Stomach (tissue), 19 donors: ENCODE measurements at places on chromosomes 1 and 21.

DNA sequence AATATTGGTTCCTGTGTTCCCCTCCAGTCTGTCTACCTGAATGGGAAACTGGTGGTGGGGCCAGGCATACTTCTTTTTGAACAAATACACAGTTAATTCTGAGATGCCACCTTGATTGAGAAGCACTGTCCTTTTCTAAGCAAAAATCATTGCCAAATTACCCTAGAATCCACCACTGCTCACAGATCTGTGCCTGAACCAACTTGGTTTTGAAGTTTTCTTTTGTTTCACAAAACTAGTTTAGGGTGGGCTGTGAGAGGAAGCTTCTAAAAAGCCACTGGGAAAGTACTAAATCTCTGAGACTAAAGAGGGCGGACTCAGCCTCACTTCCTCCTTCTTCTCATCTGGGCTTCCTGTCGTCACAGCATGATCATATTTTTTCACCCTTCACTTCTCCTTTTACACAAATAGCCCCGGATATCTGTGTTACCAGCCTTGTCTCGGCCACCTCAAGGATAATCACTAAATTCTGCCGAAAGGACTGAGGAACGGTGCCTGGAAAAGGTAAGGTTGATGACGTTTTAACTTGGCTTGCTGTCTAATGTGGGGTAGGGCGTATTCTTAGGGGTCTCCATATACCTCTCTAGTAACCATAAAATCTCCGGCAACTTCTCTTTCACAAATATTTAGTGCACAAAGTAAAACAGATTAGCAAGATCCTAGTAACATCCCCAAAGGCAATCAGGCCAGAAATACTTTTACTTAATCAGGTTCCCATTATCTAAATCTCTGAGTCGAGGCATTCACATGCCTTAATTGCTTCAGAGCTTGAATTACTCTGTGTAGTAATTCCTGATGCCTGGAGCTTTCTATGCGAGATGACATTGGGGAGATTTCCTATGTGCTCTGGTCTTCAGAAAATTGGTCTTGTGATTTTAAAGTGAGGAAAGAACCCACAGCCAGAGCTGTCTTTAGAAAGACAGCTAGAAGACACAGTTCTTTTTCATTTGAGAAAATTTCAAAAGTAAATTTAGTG is at the start of gene CD53:
TSS of gene CD53 (plus strand) at position 404 of the 976 bp plus-strand sequence. CDS start 18,261 bp downstream, outside the sequence.
- H3K36me3 ChIP-seq, result no peaks in the 10 kb centered on the region
- DNase-seq, result no peak
- H3K27me3 ChIP-seq, result no peaks in the 10 kb centered on the region
- no peaks in the 10 kb centered on the region for H3K4me1 ChIP-seq
- peak within 1 kb of the TSS; percentile 86 for H3K27ac ChIP-seq

GRCh38 chr1:73789965-73790364 is 408.0 kb downstream of the LRRIQ3 start:
- no peaks in the 10 kb centered on the region for H3K27me3 ChIP-seq
- H3K36me3 ChIP-seq, result no peaks in the 10 kb centered on the region
- no peaks in the 10 kb centered on the region for H3K4me1 ChIP-seq
- no peak overlapping the region for H3K27ac ChIP-seq

GRCh38 chr1:76105372-76105771 is 30.8 kb downstream of the ST6GALNAC3 start:
- no peaks in the 10 kb centered on the region for H3K27me3 ChIP-seq
- H3K4me1 ChIP-seq, result no peaks in the 10 kb centered on the region
- no peak overlapping the region for H3K4me3 ChIP-seq
- no peaks in the 10 kb centered on the region for H3K36me3 ChIP-seq
- DNase-seq, result no peak

DNA sequence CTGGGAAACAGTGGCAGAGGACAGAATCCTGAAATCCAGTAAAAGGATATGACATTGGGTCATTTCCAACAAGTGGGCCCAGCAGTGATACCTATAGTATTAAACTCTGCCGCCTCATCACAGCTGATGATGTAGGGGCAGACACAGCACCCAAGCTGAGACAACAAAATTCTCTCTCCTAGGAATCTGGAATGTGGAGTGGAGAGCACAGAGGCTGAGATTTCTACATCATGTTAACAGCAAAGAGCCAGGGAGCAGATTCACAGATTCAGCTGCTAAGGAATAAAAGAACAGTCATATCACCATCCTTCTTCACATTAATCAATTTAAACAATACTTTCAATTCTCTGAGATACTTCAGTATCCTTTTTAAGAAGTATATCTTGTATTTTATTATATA is 61.9 kb downstream of the CRP start:
- H3K27ac ChIP-seq, result no peak overlapping the region
- no peaks in the 10 kb centered on the region for H3K27me3 ChIP-seq
- DNase-seq, result no peak
- no peaks in the 10 kb centered on the region for H3K4me1 ChIP-seq

DNA sequence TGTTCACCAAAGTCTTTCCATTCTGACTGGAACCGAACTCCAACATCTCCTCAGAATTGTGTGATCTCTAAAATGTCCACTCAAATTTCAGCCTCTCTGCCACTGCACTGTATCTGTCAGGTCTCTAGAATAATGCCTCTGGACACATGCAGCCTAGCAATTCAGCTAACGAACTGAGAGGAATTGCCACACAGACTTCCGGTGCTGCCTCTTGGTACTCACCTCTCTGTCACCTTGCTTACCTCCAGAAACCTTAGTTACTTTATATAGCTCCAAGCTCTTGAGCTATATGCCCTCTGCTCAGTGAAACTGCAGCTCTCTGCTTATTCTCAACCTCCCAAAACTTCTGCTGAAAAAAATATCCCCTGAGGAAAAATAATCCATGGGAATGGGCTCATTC is 2.7 kb upstream of the CHRM3 start:
- peaks cover 14% of the 10 kb centered on the region for H3K27me3 ChIP-seq
- no peak overlapping the region for H3K4me3 ChIP-seq
- H3K36me3 ChIP-seq, result no peaks in the 10 kb centered on the region
- no peak for DNase-seq

DNA sequence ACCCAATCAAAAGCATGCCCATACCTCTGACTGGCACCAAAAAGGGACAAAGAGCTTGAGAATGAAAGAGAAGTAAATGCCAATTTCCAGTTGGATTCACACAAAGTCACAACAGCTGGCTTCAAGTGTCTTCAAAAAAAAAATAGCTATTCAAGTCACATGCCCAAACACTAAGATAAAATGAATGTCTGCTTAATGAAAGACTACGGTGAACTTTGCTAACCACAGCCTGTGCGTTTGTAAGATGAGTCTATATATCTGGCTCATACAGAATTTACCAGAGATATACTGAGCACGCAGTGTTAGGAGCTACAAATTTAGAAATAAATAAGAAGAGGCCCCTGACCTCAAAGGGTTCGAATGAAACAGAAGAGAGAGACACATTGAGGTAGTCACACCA is 73.2 kb downstream of the DAB1 start:
- H3K27me3 ChIP-seq, result no peaks in the 10 kb centered on the region
- no peak for DNase-seq
- H3K4me1 ChIP-seq, result no peaks in the 10 kb centered on the region
- no peak overlapping the region for H3K27ac ChIP-seq
- no peaks in the 10 kb centered on the region for H3K36me3 ChIP-seq

DNA sequence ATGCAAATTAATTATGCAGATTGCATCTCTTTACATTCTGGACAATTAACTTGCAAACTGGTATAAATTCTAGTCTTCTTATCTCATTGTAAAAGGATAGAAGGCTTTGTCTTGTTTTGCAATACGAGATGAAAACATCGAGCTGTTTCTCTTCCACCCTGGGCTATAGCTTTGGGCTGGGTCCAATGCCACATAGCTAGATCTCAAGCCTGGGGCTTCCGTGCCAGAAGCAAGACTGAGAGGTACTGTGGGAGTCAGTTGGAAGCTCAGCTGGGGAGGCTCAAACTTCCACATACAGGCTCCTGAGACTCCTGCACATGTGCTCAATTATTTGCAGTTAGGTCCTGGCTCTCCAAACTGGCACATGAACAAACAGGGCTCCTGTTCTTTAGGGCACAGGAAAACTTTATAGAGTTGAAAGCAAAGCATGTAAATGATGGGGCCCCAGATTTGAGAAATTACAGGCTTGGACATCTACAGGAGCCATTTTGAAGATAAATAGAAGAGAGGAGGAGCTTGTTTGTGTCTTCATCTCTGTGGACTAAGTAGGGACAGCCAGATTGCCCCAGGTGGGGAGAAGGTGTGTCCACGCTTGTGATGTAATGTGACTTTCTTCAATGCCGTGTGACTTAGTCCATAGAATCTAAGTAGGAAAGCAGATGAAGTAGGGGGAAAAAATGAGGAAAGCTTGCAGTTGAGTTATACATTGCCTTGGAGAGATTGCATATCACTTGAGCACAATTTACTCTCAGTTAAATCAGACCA is 65.9 kb upstream of the SIPA1L2 start:
- no peak overlapping the region for H3K27ac ChIP-seq
- no peaks in the 10 kb centered on the region for H3K27me3 ChIP-seq
- H3K4me1 ChIP-seq, result no peaks in the 10 kb centered on the region
- H3K4me3 ChIP-seq, result no peak overlapping the region
- no peak for DNase-seq

- no peak overlapping the region for H3K27ac ChIP-seq
- peaks cover 8% of the 10 kb centered on the region for H3K36me3 ChIP-seq
- no peak for DNase-seq
- no peaks in the 10 kb centered on the region for H3K27me3 ChIP-seq
These were observed 113.6 kb upstream of the TMEM51 start for GRCh38 chr1:15039901-15040300.

DNA sequence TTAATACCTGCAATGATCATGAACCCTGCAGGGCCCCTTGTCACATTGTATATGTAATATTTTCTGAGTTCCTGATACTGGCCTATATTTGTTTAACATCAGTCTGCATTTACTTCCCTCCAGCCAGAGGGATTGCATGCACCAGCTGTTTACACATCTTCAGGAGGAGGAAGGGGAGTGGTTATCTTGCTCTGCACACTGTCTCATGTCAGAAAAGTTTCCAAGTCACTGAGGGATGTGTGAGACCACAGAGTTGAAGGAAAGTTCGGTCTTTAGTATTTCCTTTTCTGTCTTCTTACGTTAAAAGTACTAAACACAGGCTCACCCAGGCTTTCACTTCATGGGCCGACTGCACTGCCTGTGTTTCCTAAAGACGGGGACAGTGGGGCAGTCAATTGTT is 574.1 kb downstream of the LMO4 start:
- no peak overlapping the region for H3K27ac ChIP-seq
- peaks cover 30% of the 10 kb centered on the region for H3K4me1 ChIP-seq
- no peak overlapping the region for H3K4me3 ChIP-seq
- no peaks in the 10 kb centered on the region for H3K27me3 ChIP-seq
- peak; percentile 93 for DNase-seq
- no peaks in the 10 kb centered on the region for H3K36me3 ChIP-seq

- no peaks in the 10 kb centered on the region for H3K36me3 ChIP-seq
- H3K4me1 ChIP-seq, result no peaks in the 10 kb centered on the region
- DNase-seq, result peak; percentile 77
- H3K27ac ChIP-seq, result no peak overlapping the region
These were observed 54.1 kb upstream of the POFUT2 start for GRCh38 chr21:45341779-45342178.

DNA sequence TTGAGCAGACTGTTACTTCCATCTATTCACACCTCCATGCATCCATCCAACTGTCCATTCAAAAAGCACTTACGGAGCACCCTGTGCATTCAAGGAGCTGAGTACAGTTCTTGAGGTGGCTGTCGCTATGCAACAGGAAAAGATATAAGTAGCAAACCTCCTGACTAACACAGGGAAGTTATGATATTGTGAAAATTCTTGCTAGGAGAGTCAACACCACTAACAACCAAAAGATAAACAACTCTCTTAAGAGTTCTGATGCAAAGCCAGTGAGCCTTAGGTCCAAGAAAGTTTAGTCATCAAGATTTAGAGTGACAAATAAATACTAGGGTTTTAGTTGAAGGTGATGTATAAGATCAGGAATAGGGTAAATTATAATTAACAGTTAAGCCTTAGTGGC is 44.5 kb upstream of the TRIM45 start:
- no peak for DNase-seq
- no peak overlapping the region for H3K27ac ChIP-seq
- H3K27me3 ChIP-seq, result no peaks in the 10 kb centered on the region
- H3K36me3 ChIP-seq, result no peaks in the 10 kb centered on the region

DNA sequence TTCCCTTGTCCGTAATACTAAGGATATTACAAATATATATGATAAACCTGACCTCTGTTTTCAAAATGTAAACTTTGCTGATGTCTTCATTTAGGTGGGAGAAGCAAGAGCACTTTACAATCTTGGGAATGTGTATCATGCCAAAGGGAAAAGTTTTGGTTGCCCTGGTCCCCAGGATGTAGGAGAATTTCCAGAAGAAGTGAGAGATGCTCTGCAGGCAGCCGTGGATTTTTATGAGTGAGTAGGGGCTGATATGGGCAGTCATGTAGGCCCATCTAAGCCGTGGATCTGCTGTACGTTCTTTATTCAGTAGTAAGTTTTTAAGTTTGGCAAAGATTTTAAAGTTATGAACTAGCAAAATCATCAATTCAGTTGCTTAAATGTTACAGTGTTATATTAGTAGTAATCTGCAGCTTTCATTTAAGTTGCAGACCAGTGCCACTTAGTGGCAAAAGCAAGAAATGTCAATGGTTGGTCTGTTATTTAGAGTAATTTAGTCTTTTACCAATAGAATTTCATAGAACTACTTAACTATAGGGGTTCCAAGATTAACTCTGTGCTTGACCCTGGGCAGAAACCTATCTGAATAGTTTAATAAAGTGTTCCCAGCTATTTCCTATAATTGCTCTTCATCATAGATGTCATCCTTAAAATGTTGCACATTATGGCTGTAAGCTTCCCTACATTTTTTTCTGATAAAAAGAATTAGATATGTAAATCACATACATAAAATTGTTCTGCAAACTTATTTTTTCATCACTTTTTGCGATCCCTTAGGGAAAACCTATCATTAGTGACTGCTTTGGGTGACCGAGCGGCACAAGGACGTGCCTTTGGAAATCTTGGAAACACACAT is 21.3 kb downstream of the GPSM2 start:
- DNase-seq, result peak; percentile 82
- H3K4me1 ChIP-seq, result peaks cover 5% of the 10 kb centered on the region
- no peaks in the 10 kb centered on the region for H3K36me3 ChIP-seq
- H3K27ac ChIP-seq, result no peak overlapping the region

GRCh38 chr21:37073417-37074196 is 553 bp downstream of the TTC3 start:
- H3K4me1 ChIP-seq, result peaks cover 17% of the 10 kb centered on the region
- H3K27me3 ChIP-seq, result no peaks in the 10 kb centered on the region
- H3K27ac ChIP-seq, result peak overlapping the region; percentile 96
- H3K4me3 ChIP-seq, result peak overlapping the region; percentile 91

DNA sequence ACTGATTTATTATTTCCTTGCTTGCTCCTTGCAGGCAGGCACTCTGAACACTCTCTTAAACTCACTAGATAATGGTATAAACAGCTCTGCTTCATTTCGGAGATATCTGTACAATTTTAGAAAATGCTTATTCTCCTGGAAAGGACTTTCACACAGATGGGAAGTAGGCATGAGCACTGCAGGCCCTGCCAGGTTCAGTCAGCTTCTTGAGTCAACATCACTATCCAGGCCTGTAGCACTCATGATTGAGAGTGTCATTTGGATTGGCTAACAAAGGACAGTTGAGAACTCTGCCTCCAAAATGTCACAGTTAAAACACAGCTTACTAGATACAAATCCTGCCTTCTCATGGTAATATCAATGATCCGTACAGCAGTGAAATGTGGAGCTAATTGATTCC is 181.9 kb downstream of the CYYR1 start:
- no peak overlapping the region for H3K27ac ChIP-seq
- H3K36me3 ChIP-seq, result no peaks in the 10 kb centered on the region
- H3K27me3 ChIP-seq, result no peaks in the 10 kb centered on the region
- no peak for DNase-seq
- no peak overlapping the region for H3K4me3 ChIP-seq
- no peaks in the 10 kb centered on the region for H3K4me1 ChIP-seq
